ENCODE measurements at places on chromosomes 5 and 9.
A peak's percentile ranks its signal among the peaks of the same experiment; 100 is the strongest.

- no peak for DNase-seq
Measured at GRCh38 chr5:71629950-71630349, 42.8 kb downstream of the MCCC2 start.

- DNase-seq = no peak
Measured at GRCh38 chr9:134169724-134170401, 5.5 kb upstream of the RNU6ATAC start.

- no peak for DNase-seq
Measured at GRCh38 chr5:133801431-133801830, 167.0 kb downstream of the C5orf15 start.

GRCh38 chr5:179955630-179956029 is 47.9 kb upstream of the TBC1D9B start:
- DNase-seq = no peak

DNA sequence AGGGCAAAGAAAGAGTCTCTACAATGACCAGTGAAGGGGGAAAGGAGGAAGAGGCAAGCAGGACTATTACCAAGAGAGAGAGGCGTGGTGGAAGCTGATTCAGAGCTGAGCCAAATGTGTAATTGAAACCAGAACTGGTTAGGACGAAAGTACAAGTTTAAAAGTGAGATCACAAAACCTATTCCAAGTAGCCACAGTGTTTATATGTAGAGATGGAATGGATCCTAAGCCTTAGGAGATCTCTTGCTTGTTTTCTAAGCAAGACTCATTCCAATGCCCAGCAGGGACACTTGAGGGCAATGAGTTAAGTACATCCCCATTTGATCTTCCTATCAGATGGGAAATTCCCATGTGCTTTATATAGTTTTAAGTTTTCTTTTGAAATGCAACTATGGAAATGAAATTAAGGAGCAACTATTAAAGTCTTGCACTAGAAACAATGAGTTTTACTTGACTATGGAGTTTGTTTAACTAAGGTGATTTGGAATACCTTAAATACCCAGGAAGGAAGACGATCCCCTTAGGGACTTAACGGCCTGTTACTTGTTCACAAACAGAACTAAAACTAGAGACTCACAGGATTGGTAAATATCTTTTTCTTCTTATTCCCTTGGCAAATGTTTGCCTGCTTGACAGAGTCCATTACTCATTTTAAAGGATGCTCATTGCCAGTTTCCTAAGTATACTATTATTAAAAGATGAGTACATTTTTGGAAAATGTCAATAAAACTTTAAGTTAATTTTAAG is 51.1 kb upstream of the SNX2 start:
- DNase-seq = peak; percentile 71

DNA sequence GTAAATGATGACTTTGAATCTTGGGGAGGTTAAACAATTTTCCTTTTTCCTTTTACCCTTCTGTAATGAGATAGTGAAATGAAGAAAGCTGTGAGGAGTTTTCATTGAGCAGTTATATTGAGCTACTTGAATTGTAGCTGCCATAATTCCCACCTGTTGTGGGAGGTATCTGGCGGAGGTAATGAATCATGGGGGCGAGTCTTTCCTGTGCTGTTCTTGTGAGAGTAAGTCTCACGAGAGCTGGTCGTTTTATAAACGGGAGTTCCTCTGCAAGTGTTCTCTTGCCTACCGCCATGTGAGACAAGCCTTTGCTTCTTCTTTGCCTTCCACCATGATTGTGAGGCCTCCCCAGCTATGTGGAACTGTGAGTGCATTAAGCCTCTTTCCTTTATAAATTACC is 258.4 kb downstream of the FER start:
- DNase-seq = no peak

DNA sequence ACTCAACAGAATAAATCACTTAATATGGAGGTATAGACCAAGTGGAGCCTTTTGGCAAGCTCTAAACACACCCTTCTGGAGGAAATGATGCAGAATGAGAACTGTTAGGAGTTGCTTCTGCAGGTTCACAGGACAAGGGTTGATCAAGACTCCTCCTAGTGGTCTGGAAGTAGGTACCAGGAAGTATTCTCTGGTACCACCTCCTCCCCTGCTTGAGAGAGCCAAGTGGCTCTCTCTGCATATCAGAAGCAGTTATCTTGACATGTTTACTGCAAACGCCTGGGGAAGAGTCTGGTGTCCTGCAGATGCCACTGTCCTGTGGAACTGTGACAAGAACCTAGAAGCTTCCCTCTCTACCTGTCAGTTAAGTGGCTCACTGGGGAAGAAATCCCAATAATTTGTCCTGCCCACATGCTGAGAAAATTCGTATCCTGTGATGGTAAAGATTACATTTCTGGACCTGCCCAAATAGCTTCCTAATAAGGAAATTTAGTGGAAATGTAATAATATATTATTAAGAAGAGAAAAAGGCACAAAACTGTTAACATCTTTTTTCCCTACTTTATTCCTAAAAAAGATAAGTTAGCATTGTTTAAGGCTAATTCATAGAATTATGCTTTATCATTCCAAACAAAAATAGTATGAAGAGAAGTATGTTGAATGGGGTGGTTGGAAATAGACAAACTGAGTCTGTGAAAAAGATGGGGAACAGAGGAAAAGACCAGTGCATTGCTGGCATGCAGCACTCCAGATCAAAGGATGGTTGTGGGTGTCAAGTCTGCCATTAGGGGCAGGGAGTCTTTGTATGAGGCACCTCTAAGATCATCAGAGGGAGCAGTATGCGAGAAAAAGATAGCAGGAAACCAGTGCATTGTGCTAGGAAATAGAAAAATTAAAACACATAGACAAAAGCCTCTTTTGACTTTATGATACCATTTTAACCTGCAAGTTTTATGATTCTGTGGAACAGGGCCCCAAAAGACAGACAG is 118.8 kb downstream of the CDC42SE2 start:
- no peak for DNase-seq

GRCh38 chr9:18479405-18479804 is 5.5 kb downstream of the ADAMTSL1 start:
- no peak for DNase-seq

DNA sequence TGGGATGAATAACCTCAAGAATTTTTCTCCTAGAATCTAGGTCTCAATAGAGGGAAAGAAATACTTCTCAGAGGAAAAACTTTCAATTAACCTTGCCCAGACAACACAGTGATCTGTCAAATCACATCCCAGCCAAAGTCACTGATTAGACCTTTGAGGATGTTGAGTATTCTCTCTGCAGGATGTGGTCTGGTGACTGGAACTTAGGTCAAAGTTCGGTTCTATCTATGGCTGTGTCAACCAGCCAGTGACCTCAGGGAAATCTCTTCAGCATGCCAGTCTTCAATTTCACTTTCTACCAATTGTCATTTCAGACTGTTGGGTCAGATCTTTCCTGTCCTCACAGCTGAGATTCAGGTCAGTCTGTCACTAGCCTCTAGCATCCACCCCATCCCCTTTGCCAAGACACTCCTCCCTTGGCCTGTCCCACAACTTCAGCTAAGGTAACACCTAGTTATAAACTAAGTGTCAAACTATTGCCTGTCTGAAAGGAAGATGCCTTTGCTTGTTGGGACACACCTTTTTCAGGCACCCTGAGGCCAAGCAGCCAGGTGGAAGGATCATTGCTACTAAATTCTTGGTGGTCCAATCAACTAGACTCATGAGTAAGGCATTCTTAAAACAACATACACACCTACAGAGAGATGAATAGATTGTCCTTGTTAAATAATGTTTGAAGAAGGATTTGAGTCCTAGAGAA is 156.3 kb upstream of the FST start:
- DNase-seq = no peak

DNA sequence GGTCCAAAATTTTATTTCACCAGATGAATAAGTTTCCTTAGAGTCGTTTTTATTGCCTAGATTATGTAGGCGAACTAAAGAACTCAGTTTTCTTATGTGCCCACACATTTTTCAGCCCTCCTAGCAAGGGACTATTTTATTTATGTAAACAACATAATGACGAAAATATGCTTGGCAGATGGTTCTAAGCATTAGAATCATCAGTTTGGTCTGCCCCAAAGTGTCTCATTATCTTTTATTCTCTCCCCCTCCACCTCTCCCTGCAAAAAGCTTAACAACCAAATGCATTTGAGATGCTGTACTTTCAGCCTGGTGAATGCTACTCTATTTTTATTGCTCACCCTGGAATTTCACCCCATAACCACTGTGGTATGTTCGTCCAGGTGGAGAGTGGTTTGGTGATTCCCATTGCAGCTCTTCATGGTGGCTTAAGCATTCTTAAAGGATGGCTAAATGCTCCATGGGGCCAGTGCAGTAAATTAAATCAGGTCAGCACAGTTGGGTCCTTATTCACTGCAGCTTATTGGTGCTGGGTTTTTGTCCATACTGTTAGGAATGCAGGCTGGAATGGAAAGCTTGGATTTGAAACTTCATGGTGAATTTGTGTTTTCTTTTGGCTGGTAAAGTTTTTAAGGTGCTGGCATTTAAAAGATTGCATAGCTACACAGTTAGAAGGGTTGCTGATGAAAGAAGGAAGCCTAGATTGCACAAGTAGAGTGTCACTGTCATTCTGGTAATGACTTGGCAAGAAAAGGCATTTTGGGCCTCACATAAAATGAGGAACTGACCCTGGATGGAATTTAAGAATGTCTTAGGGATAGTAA is 39.2 kb downstream of the TLE4 start:
- peak; percentile 97 for DNase-seq

- DNase-seq = no peak
Measured at GRCh38 chr5:92380069-92380770, 997.1 kb upstream of the ARRDC3 start.

DNA sequence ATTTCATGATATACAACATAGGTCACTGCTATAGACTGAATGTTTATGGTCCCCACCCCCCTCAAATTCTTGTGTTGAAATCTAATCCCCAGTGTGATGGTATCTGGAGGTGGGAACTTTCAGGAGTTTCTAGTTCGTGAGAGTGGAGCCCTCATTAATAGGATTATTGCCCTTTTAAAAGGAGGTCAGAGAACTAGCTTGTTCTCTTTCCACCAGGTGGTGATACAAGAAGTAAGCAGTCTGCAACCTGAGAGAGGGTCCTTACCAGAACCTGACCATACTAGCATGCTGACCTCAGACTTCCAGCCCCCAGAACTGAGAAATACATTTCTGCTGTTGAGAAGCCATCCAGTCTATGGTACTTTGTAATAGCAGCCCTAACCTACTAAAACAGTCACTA is 33.3 kb downstream of the TMEM161B start:
- no peak for DNase-seq

- no peak for DNase-seq
Measured at GRCh38 chr5:19734776-19735175, 253.2 kb downstream of the CDH18 start.

GRCh38 chr5:135718651-135719050 is 115.8 kb upstream of the SLC25A48 start:
- DNase-seq = no peak

DNA sequence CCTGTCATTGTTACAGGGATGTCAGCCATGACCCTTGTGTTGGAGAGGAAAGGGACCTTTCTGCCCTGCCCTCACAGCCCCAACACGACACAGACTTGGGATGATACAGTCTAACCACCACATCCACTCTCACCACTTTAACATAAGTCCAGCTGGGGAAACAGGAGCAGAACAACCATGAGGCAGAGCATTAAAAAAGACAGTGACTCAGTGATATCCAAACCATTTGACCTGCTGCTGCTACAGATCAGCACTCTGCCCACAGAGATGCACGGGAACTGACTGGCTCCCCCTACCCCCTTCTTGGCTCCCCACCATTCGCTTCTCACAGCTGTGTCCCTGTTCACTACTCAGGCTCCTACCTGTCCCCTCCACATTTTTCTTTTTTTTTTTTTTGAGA is 458.6 kb downstream of the ZNF608 start:
- DNase-seq = no peak

DNA sequence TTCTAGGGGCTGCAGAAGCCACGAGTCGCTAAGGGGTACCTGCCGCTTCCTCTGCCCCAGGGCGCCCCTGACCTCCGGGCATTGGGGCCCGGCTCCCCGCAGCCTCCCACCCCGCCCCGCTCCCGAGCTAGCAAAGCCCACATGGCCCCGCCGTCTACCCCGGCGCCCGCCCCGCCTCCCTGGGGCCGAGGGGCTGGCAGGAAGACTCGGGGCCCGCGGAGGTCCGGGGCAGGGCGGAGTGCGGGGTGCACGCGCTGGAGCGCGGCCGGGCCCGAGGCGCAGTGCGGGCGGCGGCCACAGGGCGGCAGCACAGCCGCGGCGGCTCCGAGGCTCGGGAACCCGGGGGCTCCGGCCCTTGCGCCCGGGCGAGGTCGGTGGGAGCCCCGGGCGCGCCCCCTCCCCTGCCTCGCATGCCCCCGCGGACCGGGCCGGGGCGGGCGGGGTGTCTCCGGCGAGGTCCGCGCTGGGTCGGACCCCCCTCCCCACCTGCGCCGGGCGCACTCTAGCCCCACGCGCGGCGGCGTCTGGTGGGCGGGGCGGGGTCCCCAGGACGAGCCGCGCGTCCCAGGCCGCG is 6.7 kb downstream of the NRARP start:
- no peak for DNase-seq

- DNase-seq = no peak
Measured at GRCh38 chr5:107949688-107950341, 279.1 kb upstream of the EFNA5 start.

- no peak for DNase-seq
Measured at GRCh38 chr9:37029304-37029775, 4.7 kb downstream of the PAX5 start.

GRCh38 chr9:93665637-93666438 is 89.5 kb downstream of the PHF2 start:
- DNase-seq = no peak

GRCh38 chr9:98922721-98923435 is 20.8 kb upstream of the COL15A1 start:
- no peak for DNase-seq

DNA sequence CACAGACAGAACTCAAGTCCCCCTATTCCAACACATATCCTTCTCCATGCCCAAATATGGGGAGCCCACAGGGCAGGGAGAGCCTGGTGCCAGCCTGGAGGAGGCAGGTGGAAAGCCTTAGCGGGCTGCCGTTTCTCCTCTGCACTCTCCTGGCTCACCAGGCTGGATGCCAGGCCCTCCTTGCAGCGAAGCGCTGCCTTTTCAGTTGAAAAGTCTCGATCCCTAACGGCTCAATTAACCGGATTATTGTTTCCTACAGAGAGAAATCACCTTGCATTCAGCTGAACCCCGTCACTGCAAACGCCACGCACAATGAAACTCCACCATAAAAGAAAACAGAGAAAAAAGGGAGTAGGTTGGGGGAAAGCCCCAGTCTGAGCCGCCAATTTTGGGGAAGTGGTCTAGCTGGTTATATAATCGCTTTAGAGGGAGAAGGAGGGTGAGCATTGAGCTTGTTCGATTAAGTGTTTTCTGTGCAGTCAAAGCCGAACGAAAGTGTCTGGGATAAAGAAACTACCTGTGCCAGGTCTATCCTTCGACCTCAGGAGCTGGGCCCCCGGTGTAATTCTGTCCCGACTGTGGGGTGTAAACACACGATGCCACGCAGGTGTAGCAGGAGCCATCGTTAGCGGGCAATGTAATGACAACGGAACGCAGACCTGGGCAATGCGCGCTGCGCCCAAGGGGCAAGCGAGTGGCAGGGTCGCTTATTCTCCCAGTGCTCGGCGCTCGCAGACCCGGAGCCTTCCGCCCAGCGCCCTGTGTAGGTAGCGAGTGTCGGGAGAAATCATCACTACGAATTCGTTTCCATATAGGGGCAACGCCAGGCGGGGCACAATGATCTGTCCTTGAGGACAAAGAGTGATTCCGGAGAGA is 3.8 kb downstream of the BARHL1 start:
- no peak for DNase-seq
